ENCODE measurements at places on chromosomes 12 and 14.

- DNase-seq, result no peak
These were observed 17.4 kb upstream of the PRB2 start for GRCh38 chr12:11412731-11413130.

DNA sequence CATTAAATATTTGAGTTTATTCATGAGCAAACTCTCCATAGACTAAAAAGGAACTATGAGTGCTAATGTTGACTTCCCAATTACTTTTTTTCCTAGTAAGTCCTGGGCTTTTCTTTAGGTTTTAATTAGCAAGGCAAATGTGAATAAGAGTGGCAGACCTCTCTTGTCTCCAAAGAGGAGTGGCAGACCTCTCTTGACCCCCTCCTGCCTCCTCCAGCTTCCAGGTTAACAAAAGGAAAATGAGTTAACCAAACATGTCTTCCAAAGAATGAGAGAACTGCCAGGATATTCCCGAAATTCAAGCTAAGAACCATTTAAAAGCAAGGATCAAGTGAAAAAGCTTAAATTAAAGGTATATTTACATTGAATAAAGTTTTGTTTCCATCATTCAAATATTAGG lies 253.2 kb downstream of the MDGA2 start:
- no peak for DNase-seq

DNA sequence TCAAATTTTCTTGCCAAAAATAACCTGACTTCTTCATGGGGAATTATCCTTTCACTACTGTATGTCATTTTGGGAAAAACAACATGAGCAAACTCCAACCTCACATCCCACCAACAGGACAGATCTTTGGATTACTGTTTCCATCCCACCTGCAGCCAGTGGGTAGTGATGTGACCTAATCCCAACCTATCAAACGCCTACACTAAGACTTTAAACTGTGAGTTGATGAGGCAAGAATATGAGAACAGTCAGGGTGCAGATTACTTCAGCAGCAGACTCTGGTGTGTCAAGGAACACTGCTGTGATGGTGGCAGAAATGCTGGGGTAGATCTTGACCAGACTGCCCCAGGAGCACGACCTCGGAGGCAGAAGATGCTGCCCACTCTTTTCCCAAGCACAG lies 293.2 kb downstream of the DUSP6 start:
- DNase-seq, result no peak

DNA sequence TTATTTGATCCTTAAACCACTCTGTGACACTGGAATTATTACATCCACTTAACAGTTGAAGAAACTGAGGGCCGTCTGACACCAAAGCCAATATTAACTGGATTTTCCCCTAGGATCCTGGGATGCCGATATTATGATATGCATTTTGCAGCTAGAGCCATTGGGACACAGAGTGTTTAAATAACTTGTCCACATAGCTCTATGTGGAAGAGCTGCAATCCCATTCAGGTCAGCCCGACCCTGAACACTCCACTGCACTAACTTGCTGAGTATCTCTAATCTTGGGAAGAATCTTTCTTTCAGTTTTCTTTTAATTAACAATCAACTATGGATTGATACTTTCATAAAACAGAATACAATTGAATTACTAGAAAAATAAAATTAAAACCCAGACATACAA lies 37.9 kb downstream of the RMST start:
- DNase-seq, result no peak

GRCh38 chr14:46344327-46344937 lies 307.1 kb downstream of the RPL10L start:
- DNase-seq, result no peak
